ENCODE measurements at places on chromosomes 6 and 20.

GRCh38 chr6:111478064-111478476 lies 4.9 kb downstream of the REV3L start:
- DNase-seq = no peak

GRCh38 chr20:6827472-6827871 lies 60.0 kb downstream of the BMP2 start:
- no peak for DNase-seq

DNA sequence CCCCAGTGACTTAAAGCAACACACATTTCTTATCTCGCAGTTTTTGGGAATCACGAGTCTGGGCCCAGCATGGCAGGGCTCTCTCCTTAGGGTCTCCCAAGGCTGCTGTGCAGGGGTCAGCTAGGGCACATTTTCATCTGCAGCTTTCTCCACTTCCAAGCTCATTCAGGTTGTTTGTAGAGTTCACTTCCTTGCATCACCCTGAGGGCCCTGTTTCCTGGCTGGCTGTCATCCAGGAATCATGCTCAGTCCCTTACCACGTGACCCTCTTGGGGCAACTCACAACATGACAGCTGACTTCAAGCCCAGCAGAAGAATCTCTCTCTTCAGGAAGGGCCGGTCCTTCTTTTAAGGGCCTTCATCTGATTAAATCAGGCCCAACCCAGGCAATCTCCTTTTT lies 21.3 kb downstream of the SNAP25 start:
- DNase-seq = no peak

DNA sequence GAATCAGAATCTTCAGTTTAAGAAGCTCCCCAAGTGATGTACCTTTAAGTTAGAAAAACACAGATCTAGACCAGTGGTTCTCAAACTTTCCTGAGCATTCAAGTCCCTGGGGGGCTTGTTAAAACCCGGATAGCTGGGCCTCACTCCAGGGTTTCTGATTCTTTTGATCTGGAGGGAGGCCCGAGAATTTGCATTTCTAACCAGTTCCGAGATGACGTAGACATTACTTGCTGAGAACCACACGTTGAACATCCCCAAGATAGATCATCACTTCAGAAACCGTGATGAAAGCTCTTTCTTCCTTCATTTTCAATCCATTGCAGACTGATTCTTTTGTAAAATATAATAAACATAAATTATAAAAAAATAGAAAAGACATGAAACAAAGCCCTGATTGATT lies 40.7 kb upstream of the KIF16B start:
- DNase-seq = no peak

DNA sequence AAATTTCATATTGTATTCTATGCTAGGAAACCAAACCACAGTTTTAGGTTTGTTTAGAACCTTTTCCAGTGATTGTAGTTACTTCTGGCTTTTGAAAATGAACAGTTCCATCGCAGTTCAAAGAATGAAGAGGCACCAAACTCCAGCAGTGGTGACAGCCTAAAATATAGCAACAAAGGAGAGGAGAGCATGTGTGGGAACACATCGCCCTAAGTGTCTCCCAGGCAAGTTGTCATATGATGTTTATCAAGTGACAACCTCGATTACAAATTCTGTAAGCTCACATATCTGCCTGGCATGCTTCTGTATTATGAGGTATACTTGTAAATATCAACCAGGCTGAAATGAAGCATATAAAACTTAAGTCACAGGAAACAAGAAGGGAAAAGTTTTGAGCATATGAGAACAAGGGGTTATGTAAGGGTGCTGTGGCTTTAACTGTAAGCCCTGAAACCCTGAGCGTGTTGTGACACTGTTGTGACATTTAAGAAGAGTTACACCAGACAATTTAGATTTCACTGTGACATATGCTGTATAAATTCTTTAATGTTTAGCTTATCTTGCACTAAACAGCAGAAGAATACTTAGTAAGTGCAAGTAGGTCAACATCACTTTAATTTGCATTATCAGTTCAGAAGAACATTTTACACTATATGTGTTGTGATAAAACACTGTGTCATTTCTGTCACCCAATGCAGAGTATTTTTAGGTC lies 29.1 kb upstream of the FBXL4 start:
- no peak for DNase-seq

- no peak for DNase-seq
These were observed 5.4 kb downstream of the ACSS1 start for GRCh38 chr20:25052255-25053194.

- DNase-seq = no peak
These were observed 101.5 kb downstream of the LCA5 start for GRCh38 chr6:79435746-79436145.

GRCh38 chr20:31811796-31812728 lies 7.1 kb upstream of the MYLK2 start:
- DNase-seq = no peak

Measured in activated naive CD4-positive, alpha-beta T cell (primary cell).